Upper lobe of right lung (tissue), 1 donor: ENCODE measurements at places on chromosomes 16 and 17. TPM values are rescaled to one million over a fixed set of nuclear protein-coding genes. Genes with fewer than 3 reads are reported as not detected.

GRCh38 chr16:8182761-8183160 is 407.6 kb downstream of the TMEM114 start:
- DNase-seq: no peak

DNA sequence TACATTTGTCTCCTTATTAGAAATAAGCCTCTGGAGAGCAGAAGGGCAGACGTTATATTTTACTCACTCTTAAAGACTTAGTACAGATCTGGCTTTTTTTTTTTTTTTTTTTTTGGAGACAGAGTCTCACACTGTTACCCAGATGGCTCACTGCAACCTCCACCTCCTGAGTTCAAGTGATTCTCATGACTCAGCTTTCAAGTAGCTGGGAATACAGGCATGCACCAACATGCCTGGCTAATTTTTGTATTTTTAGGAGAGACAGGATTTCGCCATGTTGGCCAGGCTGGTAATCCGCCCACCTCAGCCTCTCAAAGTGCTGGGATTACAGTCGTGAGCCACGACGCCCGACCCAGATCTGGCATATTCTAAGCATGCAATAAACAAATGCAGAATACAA is 36.4 kb upstream of the TMEM97 start:
- DNase-seq: no peak

DNA sequence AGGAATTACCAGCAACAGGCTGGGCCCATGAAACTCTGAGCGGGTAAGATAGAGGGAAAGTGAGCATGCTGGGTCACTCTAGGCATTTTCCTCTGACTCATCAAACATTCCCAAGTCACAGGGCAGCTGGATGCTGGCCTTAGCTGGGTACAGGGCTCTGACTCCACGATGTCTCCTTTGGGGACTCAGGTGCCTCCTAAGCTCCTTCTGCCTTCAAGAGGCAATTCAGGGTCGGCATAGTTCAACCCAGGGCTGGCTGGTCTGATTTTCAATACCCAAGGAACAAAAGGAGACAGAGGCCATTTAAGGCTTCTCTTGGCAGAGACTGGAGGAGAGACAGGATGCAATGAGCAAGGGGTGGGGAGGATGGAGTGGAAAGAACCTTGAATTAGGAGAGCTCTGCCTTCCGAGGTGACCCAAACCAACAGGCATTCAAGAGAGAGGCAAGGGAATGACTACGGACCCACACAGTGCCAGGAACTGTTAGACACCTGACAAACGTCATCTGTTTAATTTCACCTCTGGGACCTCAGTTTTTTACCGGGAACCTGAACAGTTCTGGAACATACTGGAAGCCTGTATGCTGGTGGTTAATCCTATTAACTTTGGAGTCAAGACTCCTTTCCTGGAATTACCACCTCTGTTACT is 910 bp downstream of the WBP2 start:
- no peak for DNase-seq

GRCh38 chr16:84292011-84292410 is 2.7 kb upstream of the WFDC1 start:
- DNase-seq: no peak

- DNase-seq: peak; percentile 56
Observed at GRCh38 chr17:17062356-17062755, 20.1 kb downstream of the MPRIP start.

DNA sequence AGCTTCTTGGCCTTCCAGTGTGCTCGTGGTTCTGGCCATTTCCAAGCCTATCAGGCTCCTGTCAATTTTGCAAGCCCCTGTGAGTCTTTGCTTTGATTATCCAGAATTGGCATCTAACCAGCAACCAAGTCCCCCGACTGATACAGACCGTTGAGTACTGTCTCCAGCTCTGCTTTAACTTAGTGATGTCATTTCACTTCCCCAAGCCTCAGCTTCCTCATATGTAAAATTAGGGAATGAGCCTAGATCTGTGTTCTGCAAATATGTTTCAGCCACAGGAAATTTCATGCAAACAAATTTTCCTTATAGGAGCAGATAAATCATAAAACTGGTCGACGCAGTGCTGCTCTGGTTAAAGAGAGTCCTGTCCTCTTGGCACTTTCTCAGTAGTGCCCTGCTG is 60.1 kb upstream of the WSB1 start:
- DNase-seq: no peak

GRCh38 chr16:55779402-55780094 is 53.3 kb downstream of the CES1 start:
- DNase-seq: no peak

DNA sequence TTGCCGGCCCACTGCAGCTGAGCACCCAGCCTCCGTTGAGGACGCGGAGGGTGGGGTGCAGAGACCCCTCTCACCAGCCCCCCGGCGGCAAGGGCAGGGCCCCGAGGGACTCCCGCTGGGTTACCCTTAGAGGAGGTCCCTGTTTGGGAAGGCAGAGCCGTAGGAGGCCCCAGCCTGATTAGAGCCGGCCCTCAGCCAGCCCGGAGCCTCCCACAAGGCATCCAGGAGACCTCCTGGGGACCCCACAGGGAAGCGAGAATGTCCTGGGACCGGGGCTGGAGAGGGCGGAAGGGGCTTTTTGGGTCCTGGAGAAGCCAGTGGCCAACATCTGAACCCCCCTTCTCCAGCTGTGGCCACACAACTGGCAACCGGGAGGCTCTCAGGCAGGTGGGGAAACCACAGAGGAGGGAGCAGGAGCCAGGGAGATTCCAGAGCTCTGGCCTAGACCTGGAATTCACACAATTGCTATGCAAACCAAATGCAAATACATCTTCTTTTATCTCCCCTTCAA is 21.7 kb upstream of the SP6 start:
- DNase-seq: no peak

GRCh38 chr17:73325527-73325842 is 13.7 kb upstream of the CDC42EP4 start:
- DNase-seq: no peak

GRCh38 chr16:1159325-1159972 is 6.5 kb downstream of the CACNA1H start:
- no peak for DNase-seq

DNA sequence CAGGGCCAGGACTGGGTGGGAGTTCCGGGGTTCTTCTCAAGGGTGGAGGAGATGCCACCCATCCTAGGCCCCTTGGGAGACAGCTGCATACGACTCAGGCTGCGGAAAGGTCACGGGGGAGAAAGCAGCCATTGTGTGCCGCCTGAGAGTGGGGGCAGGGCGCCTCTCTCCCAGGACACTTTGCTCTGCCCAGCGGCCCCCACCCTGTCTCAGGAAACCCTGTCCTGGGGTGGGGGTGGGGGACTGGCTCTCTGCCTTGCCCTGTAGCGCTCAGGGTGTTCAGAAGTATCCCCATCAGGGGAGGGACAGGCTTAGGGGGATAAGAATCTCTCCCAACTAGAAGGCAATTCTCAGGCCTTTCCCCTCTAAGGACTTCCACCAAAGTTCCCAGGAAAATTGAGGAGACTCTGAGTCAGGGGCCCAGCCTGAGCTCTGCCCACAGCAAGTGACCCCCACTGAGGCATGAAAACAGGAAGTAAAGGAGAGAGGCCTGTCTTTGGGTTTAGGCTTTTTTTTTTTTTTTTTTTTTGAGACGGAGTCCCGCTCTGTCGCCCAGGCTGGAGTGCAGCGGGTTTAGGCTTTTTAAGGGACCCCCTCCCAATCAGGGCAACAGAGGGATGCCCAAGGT is 4.9 kb downstream of the GIT1 start:
- DNase-seq: peak; percentile 67

DNA sequence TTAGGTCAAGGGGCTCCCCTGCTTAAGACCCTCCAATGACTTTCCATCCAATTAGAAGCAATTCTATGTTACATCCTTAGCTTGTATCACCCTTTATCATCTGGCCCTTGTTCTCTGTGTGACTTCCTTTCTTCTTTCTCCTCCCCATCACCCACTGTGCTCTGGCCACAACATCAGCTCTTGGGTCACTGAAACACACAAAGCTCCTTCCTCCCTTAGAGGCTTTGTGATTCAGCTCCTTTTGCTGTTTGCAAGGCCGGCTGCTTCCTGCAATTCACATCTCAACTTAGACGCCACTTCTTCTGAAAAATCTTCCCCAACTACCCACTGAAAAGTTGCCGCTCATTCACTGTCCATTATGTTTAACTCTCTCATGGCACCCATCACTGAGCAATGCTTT is 130.9 kb upstream of the CACNG3 start:
- DNase-seq: no peak

DNA sequence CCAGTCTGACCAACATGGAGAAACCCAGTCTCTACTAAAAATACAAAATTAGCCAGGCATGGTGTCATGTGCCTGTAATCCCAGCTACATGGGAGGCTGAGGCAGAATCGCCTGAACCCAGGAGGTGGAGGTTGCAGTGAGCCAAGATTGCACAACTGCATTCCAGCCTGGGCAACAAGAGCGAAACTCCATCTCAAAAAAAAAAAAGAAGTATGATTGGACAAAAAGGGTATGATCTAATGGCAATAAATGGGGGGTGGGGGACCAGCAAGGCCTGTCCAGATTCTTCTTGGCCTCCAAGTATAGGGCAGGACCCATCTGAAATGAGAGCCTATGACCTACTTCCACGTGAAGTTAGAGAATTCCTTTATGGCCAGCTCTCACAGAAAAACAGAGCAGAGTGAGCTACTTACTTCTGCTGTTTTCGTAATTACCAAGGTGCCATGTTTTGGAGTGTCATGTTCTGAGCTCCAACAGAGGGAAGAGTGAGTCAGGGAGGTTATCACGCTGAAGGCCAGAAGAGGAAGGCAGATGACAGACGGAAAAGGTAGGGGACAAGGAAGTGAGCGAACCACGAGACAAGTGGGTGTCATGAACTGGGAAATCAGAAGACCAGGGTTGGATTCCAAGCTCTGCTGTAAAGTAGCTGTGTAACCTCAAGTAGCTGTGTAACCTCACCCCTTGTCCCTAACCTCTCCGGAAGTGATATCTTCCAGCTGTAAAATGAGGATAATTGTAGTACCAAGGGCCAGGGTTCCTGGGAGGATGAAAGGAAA is 3.6 kb upstream of the ZMYND15 start:
- no peak for DNase-seq

DNA sequence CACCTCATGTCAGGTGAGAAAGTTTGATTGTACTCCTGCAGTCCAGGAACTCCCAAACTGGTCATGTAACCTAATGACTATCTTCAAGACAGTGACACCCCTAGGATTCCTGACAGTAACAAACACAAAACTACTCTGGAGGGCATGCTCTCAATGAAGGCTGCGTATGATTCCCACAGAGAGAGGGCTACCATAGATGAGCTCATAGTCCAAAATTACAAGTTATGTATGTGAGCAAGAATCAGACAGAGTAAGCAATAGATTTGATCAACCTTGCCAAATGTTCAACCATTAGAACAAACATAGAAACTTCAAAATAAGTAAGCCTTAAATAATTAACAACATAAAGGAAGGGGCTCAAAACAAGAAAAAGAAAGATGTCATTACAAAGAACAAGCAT is 158.1 kb downstream of the COPRS start:
- DNase-seq: no peak

DNA sequence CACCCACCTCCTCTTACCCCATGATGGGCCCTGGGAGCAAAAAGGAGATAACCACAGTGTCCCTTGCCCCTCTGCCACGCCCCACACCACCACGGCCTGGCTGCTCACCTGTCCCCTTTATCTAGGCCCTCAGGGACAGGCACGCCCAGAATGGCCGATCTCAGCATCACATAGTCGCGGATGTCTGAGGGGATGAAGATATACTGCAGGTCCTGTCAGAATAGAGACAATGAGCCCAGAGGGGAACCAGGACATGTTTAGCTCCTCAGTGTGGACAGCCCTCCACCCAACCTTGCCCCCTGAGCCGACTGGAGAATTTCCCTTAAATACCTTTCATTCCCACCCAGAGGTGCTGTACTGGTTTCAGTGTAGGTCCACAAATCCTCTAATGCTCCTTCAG is 15.2 kb downstream of the ST6GALNAC2 start:
- no peak for DNase-seq

GRCh38 chr17:76617838-76618237 is 25.7 kb downstream of the ST6GALNAC1 start:
- no peak for DNase-seq

DNA sequence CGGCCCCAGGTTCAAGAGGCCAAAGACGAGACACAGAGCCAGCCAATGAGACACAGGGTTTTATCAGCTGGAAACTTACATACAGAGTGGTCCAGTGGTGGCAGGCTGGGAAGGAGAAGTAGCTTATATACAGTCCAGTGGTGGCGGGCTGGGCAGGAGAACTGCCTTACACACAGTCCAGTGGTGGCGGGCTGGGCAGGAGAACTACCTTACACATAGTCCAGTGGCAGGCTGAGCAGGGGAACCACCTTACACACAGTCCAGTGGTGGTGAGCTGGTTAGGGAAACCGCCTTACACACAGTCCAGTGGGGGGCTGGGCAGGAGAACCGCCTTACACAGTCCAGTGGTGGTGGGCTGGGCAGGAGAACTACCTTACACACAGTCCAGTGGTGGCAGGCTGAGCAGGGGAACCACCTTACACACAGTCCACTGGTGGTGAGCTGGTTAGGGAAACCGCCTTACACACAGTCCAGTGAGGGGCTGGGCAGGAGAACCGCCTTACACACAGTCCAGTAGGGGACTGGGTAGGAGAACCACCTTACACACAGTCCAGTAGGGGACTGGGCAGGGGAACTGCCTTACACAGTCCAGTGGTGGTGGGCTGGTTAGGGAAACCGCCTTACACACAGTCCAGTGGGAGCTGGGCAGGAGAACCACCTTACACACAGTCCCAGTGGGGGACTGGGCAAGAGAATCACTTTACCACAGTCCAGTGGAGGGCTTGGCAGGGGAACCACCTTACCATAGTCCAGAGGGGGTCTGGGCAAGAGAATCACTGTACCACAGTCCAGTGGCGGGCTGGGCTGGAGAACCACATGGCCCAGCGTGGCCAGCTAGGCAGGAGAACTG is 90.9 kb downstream of the GAS7 start:
- no peak for DNase-seq

Gene HBQ1
- total RNA-seq: not detected

Gene ATP6V0A1
- 109 TPM for total RNA-seq

Gene RAB11FIP4
- 13.5 TPM for total RNA-seq

Gene ADAMTS18
- 0.46 TPM for total RNA-seq

Gene PIGL
- 29.5 TPM for total RNA-seq

Gene CRYBA1
- not detected for total RNA-seq

Gene ACSM5
- total RNA-seq: 4.5 TPM

Gene NPIPB9
- total RNA-seq: 3.5 TPM

Gene RAB26
- 0.67 TPM for total RNA-seq

Gene GPR179
- 0.35 TPM for total RNA-seq

Gene PYDC1
- total RNA-seq: not detected

Gene IGFALS
- 2.5 TPM for total RNA-seq

Gene KRT36
- total RNA-seq: not detected
